ENCODE measurements at places on chromosomes 7 and 10.
A peak's percentile ranks its signal among the peaks of the same experiment; 100 is the strongest.

DNA sequence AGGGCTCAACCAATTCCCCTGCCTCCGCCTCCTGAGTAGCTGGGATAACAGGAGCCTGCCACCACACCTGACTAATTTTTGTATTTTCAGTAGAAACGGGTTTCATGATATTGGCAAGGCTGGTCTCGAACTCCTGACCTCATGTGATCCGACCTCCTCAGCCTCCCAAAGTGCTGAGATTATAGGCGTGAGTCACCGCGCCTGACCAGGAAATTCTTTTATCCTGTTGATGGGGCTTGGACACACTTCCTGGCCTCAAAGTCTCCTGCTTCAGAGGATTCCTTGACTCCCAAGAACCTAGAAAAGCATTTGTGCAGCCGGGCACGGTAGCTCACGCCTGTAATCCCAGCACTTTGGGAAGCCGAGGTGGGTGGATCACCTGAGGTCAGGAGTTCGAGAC, 16.2 kb downstream of the ZNF425 start:
- no peak for DNase-seq

- DNase-seq = peak; percentile 35
These were observed 27.9 kb upstream of the LOXL4 start for GRCh38 chr10:98295907-98296306.

DNA sequence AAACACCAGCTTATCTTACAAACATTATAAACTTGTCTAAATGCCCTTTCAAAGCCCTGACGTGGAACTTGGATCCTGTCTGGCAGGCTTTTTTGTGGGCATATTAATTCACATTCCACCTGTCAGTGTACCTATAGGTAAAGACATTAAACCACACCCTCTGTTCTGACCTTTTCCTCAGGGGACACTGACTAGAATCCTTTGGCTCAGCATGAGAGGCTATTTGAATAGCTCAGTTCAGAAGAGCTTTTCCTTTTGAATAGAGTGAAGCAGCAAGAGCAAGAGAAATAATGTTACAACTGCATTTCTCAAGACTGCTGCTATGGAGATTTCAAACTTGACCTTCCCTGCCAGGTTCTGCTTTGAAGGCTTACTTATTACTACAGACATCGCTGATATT, 76.9 kb downstream of the CYP51A1 start:
- no peak for DNase-seq

GRCh38 chr10:110754375-110755105, 110.4 kb downstream of the RBM20 start:
- DNase-seq = no peak

DNA sequence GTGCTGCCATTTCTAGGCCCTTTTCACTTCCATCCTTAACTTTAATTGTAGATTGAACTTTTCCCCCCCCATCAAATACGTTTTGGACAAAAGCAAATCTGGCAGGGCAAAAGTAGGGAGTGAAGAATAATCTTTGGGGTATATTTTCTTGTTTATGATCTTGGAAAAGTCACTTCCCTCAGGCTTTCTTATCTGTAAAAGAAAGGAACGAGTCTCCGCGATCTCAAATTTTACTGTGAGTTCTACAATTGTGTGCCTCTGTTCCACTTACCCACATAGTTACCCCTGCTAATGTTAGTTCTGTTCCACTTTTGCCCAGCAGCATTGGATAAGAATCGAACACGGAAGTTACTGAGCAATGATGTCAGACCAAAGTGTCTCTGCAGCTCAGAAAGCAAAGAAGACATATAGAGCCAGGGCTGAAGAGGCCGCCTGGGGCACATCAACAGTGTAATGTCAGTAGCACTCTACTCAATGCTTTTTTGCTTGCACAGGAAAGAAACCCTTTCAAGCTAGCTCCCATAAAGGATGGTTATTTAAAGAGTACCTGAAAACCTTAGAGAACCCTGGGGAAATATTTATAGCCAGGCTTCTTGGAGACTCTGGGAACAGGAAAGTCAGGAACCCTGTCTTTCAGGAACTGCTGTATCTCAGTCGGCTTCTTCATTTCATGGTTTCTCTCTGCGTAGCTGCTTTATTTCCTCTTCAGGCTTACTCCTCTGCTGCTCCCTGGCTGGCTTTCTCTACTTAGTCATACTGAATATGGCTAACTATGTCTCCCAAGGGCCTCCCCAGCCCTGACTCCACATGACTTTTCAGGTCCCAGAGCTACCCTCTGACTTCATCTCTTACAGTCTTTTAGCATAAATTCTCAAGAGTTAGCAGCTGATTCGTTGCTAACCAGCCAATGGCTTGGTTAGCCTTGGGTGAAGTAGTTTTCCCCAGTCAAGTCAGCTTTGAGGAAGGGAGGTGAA, 123.7 kb upstream of the FAM3C start:
- DNase-seq = no peak

- no peak for DNase-seq
These were observed 42.8 kb downstream of the GRB10 start for GRCh38 chr7:50739744-50740435.

Data from SK-N-SH (cell line).